ENCODE measurements at places on chromosomes 12 and 14.

- DNase-seq = no peak
Observed at GRCh38 chr14:99460793-99461192, 19.9 kb downstream of the SETD3 start.

- no peak for DNase-seq
Observed at GRCh38 chr14:92503756-92504491, 9.7 kb upstream of the RIN3 start.

- no peak for DNase-seq
Observed at GRCh38 chr12:57149245-57149900, 2.0 kb upstream of the LRP1-AS start.

- DNase-seq = no peak
Observed at GRCh38 chr12:124493809-124494750, 73.3 kb downstream of the NCOR2 start.

GRCh38 chr14:22531451-22532344, 57.3 kb downstream of the DAD1 start:
- no peak for DNase-seq

- no peak for DNase-seq
Observed at GRCh38 chr14:26598672-26599131, 869 bp upstream of the NOVA1 start.

- no peak for DNase-seq
Observed at GRCh38 chr14:71933001-71933587, 865 bp downstream of the RGS6 start.

- no peak for DNase-seq
Observed at GRCh38 chr12:57722716-57723629, 15.6 kb downstream of the AGAP2 start.

GRCh38 chr12:92107621-92108131, 38.0 kb downstream of the BTG1 start:
- DNase-seq = no peak

DNA sequence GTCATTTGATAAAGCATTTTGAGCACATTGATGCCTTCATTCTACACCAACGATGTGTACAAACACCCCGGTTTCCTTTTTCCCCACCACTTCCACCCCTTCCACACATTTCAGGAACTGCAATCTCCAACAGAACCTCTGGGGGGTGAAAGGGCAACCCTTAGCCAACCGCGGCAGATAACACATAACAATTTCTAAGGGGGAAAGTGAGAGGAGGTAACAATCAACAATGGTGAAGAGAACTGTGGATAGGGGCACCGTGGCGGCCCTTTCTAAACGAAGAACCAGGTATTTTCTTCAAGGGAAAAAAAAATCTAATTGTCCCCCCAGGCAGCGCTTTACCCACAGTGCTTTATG, 1.1 kb downstream of the KITLG start:
- no peak for DNase-seq

DNA sequence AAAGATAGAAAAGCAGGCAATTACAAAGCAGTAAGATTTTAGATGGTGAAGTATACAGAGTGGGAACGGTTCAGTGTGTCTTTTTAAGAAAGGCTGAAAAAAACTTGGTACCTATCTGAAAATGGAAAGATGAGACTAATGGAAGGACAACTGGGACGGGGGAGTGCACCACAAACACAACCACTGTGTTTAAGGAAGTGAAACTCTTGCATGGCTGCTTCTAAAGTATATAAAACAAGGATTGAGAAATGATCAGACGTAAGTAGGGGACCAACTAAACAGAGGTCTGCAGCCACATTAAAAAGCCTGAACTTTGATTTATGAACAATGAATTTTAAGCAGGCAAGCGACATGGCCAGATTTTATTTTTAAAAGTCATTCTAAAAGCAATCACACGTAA, 328.6 kb downstream of the MDGA2 start:
- no peak for DNase-seq

DNA sequence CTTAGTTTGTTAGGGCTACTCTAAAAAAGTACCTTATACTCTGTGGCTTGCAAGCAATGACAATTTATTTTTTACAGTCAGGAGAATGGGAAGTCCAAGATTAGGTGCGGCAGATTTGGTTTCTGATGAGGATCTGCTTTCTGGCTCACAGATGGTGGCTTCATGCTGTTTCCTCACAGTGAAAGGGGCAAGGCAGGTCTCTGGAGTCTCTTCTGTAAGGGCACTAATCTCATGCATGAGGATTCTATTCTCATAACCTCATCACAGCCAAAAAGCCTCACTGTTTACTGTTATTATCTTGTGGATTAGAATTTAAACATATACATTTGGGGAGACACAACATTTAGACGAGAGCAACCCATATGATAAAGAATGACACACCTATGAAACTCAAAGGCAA, 1957.4 kb upstream of the SEL1L start:
- no peak for DNase-seq

DNA sequence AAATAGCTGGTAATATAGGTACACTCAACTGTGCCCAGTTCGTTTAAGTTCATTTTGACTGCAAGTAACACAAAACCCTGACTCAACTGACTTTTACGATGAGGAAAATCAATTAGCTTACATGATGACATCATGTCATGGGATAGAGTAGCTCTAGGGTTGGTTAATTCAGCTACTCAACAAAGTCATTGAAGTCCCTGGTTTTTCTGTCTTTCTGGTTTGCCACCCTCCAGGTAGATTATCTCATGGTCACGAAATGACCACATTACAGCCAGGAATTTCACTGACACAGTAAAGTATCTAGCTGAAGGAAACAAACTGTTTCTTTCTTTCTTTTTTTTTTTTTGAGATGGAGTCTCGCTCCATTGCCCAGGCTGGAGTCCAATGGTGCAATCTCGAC, 68.5 kb upstream of the FUT8 start:
- DNase-seq = no peak

DNA sequence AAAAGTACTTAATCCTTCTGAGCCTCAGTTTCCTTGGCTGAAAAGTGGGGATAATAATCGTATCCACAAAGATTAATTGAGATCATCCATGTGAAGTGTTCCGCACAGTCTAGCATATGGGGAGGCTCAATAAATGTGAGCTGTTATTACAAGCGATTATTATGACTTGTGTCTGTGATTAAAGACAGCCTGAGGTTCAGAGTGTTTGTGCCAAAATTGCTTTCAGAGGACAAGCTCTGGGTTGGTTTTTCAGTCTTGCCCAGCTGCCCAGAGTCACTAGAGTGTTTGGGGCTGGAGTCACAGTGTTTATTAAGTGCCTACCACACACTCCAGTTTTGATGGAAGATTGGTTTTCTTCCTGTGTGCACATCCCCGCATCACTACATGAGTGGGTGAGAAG, 53.5 kb downstream of the NTF3 start:
- DNase-seq = no peak

GRCh38 chr12:14416658-14417057, 51.2 kb downstream of the ATF7IP start:
- no peak for DNase-seq

GRCh38 chr12:124240493-124240892, 54.4 kb upstream of the RFLNA start:
- DNase-seq = no peak

- DNase-seq = no peak
Observed at GRCh38 chr14:22998329-22999012, 11.5 kb downstream of the C14orf93 start.

DNA sequence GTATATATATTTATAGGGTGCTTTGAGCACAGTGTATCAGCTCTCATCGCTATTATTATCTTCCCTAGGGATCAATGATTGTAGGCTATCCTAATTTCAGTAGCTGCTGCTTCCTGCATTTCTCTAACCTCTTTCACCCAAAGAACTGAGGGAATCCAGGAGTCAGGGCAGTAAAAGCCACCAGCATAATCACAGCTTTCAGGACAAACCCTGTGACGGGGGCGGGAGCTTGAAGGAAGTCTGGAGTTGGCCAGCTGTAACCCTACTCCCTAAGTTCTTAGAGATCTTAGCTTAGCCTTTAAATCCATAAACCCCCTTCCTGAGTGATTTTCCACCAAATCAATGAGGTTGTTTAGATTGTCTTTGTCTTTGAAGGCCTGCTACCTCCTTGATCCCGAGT, 33.7 kb downstream of the FLVCR2 start:
- DNase-seq = no peak

DNA sequence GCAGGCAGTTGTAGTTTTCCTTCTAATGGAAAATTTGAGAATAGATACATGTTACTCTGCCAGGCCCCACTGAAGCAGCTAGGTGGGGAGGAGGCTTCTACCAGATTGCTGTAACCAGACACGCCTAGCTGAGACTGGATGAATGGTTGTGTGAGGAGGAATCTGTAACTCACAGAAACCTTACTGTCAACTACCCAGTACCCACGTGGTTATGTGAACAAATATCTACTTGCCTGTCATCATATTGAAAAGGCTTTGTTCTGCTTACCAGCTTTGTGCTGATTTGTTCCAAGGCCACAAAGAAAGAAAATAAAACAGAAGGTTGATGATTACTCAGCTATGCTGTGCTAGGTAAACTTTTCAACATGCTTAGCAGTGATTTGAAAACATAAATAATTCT, 167.2 kb downstream of the CAPZA3 start:
- DNase-seq = no peak

DNA sequence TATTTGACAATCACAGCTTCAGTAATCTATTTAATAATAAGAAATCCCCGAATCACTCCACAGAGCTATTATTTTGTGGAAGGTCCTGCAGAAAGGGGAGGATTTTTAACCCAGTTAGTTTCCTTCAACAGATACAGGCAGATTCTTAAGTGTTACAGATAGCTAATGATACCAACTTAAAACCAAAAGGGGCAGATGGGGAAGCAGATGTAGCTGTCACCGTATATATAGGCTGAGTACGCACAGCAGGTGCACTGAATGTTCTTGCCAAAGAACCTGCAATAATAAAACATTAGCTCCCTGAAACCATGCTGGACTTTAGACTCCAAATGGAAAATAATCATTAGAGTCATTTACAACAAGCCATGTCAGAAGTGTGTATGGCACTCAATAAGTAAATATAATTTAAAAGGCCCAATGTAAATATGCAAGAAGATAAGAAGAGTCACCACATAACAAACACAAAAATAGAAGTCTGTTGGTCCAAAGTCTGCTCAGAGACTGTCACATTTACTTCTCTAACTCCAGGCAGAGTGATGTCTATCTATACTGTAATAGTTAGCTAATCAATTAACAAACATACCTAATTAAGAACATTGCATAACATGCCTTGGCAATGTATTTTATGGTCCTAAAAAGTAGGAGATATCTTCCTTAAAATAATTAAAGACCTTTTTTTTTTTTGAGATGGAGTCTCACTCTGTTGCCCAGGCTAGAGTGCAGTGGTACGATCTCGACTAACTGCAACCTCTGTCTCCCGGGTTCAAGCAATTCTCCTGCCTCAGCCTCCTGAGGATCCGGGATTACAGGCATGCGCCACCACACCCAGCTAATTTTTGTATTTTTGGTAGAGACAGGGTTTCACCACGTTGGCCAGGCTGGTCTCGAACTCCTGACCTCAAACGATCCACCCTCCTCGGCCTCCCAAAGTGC, 78.8 kb downstream of the SEC23A start:
- DNase-seq = no peak

- DNase-seq = no peak
Observed at GRCh38 chr12:93297536-93297935, 80.2 kb upstream of the NUDT4 start.

DNA sequence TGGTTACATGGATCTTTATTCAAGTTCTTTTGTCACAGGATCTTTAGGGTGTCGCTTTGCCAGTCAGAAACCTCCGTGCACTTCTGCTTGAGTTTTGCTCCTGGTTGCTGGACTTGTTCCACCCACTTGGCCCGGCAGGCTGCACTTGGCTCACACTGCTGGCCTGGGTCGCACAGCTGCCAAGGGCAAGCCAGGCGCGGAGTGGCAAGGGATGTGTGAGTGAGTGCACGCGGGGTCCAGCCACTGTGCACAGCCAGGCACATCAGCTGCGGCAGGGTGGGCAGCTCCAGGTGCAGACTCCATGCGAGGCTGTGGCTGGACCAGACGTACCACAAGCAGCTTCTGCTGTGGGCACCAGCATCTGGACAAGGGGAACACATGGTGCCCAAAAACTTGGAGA, 76.6 kb downstream of the DERA start:
- no peak for DNase-seq

DNA sequence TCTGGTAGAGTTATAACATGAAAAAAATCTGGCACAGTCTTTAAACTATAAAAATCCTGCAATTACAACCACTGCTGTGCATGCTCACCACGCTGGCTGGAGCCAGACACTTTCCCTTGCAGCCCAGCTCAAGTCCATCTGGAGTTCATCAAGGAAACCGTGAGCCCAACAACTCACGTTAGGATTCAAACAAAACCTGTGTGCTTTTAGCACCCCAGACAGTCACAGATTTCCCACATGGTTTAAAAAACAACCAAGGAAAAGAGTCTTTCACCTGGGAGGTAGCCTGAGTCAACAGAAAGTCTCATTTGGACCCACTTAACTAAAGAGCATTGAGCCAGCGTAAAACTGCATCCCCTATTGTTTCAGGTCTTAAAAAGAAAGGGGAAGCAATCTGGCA, 4.7 kb downstream of the LRIG3 start:
- DNase-seq = no peak

- no peak for DNase-seq
Observed at GRCh38 chr12:42936991-42937390, 347.4 kb upstream of the PRICKLE1 start.

DNA sequence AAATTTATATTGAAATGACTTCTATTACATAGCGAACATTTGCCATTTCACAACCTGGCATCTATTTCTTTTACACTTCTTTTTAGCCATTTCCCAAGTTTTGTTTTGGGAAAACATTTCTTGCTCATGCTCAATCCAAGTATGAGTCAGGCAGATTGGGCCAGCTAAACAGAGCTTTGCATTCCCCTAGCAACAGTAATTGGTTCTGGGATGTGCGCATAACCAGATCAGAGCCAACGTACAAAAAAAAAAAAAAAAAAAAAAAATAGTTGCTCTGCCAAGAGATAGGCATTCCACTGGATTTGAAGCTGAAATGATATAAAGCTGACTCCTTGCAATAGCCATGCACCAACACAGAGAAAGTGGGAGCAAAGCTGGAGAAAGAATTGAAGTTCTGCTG, 37.5 kb downstream of the PLCZ1 start:
- DNase-seq = no peak

- no peak for DNase-seq
Observed at GRCh38 chr14:93748208-93749075, 39.8 kb downstream of the PRIMA1 start.

GRCh38 chr12:71439613-71440344, at the start of gene LGR5:
Gene LGR5 (plus strand): TSS chr12:71439798. CDS start chr12:71440081, 283 bp downstream.
- DNase-seq = no peak

DNA sequence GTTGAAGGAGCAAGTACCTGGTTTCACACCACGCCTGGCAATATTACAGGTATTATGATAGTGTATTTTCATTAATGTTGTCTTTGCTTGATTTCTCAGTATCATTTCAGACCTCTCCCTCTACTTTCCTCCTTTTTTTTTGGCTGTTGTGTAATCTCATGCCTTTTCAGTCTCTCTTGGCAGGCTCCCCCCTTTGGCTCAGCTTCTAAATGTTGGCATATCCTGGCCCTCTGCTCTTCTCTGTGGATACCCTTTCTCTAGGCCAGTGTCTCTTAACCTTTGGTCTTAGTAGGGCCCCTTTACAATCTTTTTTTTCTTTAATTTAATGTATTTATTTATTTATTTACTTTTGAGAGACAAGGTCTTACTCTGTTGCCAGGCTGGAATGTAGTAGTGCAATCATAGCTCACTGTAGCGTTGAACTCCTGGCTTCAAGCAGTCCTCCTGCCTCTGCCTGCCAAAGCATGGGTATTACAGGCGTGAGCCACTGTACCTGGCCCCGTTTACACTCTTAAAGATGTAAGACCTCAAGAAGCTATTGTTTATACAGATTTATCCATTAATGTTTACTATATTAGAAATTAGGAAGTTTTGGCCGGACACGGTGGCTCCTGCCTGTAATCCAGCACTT, 12.8 kb downstream of the MTHFD1 start:
- DNase-seq = no peak

Data from stimulated activated CD4-positive, alpha-beta T cell treated with anti-CD3 and anti-CD28 coated beads, Interleukin-15, amount 100 ng/mL, for 1 hour (primary cell).